ENCODE measurements at places on chromosomes 3 and 15. TPM values are rescaled to one million over a fixed set of nuclear protein-coding genes. Genes with fewer than 3 reads are reported as not detected.

GXYLT2 gene
- 46.8 TPM for total RNA-seq

GPR87 gene
- total RNA-seq: 0.28 TPM

EIF1B gene
- 43.4 TPM for total RNA-seq

DNA sequence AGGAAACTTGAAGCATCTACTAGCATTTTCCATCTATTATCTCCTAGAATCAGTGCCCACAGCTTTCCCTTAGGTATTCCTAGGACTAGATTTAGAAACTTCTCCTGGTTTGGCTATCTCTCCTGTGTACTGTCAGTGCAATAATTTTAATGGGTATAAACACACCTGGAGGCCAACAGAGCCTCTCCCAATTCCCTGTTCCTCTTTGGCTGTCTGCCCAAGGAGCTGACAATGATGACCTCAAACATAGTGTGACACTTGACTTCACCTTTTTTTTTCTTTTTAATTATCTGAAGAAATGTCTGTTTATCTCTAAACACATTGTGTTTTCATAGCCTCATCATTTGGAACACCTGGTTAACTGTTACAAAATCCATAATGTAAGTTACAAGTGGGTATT lies 754.5 kb upstream of the ALCAM start:
- H3K4me3 ChIP-seq: no peak overlapping the region
- DNase-seq: no peak

SEMA5B gene
- 0.31 TPM for total RNA-seq

ROBO2 gene
- 72.4 TPM for total RNA-seq

PLA2G4D gene
- 0.15 TPM for total RNA-seq

DNA sequence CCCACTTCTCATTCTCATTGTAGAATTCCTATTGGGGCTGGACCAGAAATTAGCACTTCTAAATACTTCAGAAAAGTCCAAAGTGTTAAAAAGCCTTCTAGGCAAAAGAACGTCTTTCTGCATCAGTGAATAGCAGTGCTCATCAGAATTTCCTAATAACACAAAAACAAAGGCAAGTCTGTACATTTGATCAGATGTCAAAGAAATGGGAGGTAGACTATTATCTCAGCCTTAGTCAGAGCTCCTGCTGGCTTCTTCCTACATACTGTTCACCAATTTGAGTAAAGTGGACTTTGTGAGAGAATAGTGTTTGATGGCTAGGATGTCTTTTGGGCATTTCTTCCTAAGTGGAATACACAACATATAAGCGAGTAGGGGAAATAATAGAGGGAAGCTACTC lies 48.7 kb downstream of the FOXB1 start:
- no peak overlapping the region for H3K27ac ChIP-seq
- H3K36me3 ChIP-seq: no peaks in the 10 kb centered on the region
